ENCODE measurements at places on chromosomes 6 and 20.

DNA sequence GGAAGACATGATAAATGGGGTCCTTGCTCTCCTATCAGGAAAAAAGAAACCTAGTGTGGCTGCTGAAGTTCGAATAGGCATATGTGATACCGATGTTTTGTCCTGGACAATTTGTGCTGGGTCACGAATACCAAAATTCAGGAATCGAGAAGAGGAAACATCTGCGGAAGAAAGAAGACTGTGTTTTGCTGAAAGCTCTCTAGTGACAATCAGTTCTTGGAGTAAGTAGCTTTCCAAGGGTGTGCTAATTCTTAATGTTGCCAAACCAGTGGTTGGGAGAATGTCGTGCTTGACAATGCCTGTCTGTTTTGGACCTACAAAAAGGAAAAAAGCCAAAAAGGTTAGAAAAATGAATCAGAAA is 956.1 kb downstream of the PHF3 start:
- no peak for DNase-seq

- no peak for DNase-seq
These were observed 2.9 kb downstream of the LPA start for GRCh38 chr6:160661216-160661615.

GRCh38 chr6:122609881-122610689 is at the start of gene PKIB:
Gene PKIB, plus strand, starts transcription at chr6:122610405. Its CDS starts 107,390 bp downstream, at chr6:122717795.
- DNase-seq = peak; percentile 13

- no peak for DNase-seq
These were observed 5.3 kb downstream of the WFDC5 start for GRCh38 chr20:45109634-45110033.

- DNase-seq = no peak
These were observed 53.9 kb upstream of the SCML4 start for GRCh38 chr6:107877968-107878367.

DNA sequence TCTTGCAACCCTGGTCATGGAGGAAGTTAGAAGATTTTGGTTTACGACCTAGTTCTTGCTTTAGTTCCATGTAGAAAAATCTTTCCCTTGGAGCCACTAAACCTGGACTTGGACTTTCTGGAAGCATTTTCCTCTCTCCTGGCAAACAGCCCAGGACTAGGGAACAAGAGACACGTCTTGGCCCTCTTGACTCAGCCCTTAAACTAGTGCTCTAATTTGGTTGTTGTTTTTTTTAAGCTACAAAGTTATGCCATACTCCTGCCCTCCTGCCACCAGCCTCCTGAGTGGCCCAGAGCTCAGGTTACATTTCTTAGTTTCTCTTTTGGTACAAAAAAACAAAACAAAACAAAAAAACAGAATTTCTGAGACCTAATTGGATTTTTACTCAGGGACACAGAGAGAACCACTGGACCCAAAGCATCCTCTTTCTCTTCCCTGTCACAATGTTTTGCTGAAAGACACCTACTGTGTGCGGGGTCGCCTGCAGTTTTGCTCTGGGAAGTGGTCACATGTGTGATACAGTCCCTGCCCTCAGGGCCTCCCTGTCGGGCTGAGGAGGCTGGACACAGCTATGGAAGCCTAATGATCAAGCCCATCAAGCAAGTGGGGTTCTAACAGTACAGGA is 32.3 kb upstream of the SCUBE3 start:
- no peak for DNase-seq

DNA sequence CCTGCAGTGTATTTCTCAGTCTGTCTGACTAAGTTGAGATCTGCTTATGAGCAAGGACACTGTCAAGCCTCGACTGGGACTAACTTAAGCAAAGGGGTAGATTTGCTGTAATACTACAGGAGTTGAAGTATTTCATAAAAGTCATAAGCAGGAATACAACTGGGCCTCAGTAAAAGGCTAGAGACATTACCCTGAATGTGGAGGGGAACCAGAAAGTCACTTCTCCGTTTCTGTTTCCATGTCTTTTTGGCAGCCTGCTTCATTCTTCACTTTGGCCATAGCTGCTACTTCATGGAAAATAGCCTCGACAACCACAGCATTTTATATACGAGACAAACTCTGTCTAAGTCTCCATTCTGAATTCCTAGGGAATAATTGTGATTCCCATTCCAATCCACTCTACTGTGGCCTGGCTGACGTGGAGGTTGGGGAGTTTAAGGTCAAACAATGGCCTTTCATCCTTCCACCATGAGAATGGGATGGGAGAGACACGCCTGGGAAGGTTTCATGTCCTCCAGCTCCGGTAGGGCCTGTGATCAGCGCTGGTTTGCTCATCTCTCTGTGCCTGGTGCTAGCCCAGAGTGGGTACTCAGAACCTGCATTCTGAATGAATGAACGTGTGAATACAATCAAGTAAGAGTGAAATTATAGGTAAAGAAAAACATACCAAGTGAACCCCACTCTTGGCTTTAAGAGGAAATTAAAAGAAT is 37.1 kb upstream of the DUSP22 start:
- no peak for DNase-seq

DNA sequence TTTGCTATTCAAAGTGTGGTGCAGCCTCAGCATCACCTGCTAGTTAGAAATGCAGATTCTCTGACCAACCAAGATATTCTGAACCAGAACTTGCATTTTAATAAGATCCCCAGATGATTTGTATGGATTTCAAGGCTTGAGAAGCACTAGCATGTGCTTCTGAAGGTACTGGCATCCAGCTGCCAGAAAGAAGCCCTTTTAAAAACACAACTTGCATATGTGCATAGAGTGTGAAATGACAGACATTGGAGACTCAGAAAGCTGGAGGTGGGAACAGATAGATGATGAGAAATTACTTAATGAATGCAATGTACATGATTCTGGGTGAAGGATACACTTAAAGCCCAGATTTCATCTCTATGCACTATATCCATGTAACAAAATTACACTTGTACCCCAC is 409.3 kb upstream of the SPTLC3 start:
- DNase-seq = no peak

GRCh38 chr6:138692978-138693909 is 80.3 kb upstream of the CCDC28A start:
- DNase-seq = peak; percentile 24

DNA sequence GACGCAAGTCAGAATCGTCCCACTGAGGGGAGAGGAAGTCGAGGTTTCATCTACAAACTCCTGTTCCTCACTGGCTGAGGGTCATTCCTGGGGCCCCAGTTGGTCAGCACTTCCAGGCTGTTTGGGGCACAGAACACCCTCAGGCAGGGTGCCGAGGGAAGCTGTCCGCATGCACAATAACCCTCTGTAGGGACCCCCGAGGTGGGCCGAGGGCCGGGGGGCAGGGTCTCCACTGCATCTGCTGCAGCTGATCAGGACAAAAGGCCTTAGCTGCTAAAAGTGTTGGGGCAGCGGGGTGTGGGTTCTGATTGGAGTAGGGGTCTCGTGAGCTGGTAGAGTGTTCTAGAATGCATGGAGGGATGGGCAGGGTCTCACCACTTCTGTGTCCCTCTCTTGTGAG is 125.1 kb downstream of the TOX2 start:
- no peak for DNase-seq

DNA sequence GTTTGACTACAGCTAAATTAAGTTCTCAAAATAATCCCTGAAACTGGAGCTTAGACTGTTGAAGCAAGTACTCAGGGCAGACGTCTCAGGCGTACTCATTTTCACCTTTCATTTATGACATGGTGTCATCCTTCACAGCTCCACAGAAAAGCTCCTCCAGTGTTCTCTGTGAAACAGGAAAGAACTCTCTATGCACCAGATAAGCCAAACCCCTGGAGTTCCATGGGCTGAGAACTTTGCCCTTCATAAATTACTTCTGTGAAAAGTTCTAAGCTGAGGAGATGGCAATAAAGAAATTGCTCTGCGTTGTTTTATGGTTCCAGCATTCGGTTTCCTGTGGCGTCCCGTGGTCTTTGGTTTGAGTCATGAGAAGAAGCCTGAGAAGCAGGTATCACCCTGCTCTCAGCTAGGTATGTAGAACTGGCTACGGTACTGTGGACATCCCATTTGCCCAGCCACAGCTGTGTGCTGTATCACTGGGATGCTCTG is 20.2 kb upstream of the RREB1 start:
- DNase-seq = no peak

GRCh38 chr6:34378470-34378869 is 14.0 kb downstream of the NUDT3 start:
- no peak for DNase-seq

DNA sequence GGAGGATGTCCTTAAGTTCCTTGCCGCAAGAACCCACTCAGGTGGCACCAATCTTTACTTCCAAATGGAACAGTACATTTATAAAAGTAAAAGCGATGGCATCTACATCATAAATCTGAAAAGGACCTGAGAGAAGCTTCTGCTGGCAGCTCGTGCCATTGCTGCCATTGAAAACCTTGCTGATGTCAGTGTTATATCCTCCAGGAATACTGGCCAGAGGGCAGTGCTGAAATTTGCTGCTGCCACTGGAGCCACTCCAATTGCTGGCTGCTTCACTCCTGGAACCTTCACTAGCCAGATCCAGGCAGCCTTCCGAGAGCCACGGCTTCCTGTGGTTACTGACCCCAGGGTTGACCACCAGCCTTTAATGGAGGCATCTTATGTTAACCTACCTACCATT is 191.7 kb downstream of the TRIM27 start:
- no peak for DNase-seq

DNA sequence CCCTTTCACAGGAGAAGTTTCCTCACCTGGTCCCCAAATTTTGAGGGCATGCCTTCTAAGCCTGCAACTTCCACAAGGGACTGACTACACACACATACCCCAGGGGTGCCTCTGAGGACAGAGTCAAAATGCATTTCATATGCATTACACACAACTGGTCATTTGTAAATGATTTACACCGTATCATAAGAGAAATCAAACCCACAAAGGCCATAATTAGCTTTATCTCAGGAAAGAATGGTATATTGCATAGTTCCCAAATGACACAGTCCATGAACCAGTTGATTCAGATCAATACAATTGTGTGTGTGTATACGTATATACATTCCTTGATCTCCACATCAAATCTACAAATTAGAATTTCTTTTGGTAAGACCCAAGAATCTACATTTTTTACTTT is 203.3 kb upstream of the PRDM1 start:
- DNase-seq = no peak

DNA sequence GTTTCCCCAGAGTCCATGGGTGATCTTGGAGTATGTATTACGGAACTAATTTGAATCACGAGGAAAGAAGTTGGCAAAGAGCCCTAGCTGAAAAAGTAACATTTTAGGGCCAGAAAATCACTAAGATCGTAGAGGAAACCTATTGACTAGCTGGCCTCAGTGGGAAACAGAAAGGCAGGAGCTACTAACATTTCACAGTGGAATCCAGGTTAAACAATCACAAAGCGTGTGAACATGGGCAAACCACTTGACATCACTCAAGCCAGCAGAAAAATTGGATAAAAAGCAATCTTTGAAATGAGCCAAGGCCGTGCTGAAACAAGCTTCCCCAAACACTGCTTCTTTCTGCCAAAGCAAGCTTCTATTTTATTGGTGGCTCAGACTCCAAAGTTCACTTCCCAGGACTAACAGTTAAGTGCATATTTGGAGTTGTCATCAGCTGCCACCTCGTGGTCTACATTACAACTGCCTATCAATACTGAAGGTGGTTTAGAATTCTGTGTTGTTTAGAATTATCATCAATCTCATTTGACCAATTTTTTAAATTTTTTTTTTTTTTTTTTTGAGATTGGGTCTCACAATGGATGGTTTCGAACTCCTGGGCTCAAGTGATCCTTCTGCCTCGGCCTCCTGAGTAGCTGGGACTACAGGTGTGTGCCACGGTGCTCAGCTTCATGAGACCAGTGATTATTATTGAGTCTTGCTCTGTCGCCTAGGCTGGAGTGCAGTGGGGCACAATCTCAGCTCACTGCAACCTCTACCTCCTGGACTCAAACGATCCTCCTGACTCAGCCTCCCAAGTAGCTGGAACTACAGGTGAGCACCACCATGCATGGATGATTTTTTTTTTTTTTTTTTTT is 10.6 kb downstream of the RPS10 start:
- no peak for DNase-seq

GRCh38 chr6:23140871-23141270 is 571.5 kb downstream of the HDGFL1 start:
- DNase-seq = no peak

DNA sequence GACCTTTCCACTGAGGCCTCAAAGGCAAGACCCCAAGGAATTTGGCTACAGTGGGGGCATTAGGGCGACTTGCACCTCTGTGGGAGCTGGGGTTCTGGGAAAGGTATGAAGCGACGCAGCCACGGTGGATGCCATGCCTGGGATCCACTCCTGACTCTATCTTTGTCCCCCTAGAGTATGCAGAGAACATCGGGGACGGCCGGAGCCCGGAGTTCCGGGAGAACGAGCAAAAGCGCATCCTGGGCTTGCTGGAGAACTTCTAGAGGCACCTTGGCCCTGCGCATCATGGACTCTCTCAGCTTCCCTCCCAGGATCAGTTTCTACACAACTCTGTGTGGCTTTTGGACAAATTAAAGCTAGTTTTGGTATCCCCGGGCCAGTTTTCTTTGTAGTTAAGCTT is 31.2 kb upstream of the VSTM2L start:
- no peak for DNase-seq

- no peak for DNase-seq
These were observed 17.6 kb upstream of the SRSF3 start for GRCh38 chr6:36576578-36576977.

GRCh38 chr6:132495604-132496079 is 17.3 kb downstream of the STX7 start:
- no peak for DNase-seq

DNA sequence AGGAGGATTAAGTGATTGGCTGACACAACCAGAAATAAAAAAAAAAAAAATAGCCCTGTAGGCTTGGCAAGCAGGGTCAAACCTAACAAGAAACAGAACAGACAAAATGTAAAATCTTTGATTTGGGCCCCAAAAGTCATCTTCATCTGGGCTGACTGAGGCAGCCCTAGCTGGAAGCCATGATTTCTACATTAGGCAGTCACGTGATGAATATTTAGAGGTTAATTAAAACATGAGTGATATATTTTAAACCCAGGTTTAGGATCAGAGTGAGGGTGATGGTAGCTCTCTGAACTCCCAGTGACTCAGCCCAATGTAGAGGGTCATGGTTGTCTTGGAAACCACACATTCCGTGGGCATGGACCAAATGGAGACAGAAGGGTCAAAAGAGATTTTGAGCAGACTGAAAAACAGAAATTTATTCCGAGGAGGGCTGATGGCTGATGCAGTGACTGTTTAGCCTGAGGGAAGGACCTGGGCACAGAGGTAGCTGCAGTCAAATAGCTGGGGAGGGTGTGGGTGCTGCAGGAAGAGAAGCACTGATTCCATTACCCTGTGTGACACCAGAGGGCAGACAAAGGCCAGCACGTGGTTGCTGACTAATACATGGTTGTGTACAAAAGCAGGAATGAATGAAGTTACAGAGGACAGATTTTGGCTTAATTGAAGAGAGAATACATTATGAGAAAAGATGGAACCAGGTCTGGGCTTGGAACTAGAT is 573.1 kb upstream of the CHD6 start:
- DNase-seq = no peak

GRCh38 chr20:11204926-11205768 is 531.3 kb upstream of the JAG1 start:
- DNase-seq = peak; percentile 3

- DNase-seq = no peak
These were observed 16.4 kb downstream of the FAXC start for GRCh38 chr6:99333068-99333467.

- no peak for DNase-seq
These were observed 30.1 kb upstream of the SLC16A10 start for GRCh38 chr6:111057074-111057752.

- DNase-seq = no peak
These were observed 101.4 kb upstream of the AGPAT4 start for GRCh38 chr6:161374971-161375873.

GRCh38 chr20:48760403-48760983 is 67.3 kb downstream of the PREX1 start:
- DNase-seq = peak; percentile 95

- no peak for DNase-seq
These were observed 5.0 kb upstream of the SLC12A5 start for GRCh38 chr20:46023999-46024398.
